ENCODE measurements at places on chromosomes 5 and 9. TPM values are rescaled to one million over a fixed set of nuclear protein-coding genes. Genes with fewer than 3 reads are reported as not detected.

The PTGS1 gene
- 0.23 TPM for total RNA-seq

- no peak for DNase-seq
These were observed 16.3 kb upstream of the CCIN start for GRCh38 chr9:36152741-36153438.

- DNase-seq, result no peak
These were observed 395.7 kb downstream of the CDK5RAP2 start for GRCh38 chr9:120184266-120184665.

- peak; percentile 61 for DNase-seq
These were observed 22.9 kb downstream of the DNAH5 start for GRCh38 chr5:13921578-13921977.

- no peak for DNase-seq
These were observed 1287.7 kb upstream of the CDH6 start for GRCh38 chr5:29905626-29906353.

Measured in astrocyte (in vitro differentiated cells and primary cell).